ENCODE measurements at places on chromosomes 6 and 20.

GRCh38 chr20:49529470-49529869, 38.5 kb downstream of the PTGIS start:
- no peak for DNase-seq

DNA sequence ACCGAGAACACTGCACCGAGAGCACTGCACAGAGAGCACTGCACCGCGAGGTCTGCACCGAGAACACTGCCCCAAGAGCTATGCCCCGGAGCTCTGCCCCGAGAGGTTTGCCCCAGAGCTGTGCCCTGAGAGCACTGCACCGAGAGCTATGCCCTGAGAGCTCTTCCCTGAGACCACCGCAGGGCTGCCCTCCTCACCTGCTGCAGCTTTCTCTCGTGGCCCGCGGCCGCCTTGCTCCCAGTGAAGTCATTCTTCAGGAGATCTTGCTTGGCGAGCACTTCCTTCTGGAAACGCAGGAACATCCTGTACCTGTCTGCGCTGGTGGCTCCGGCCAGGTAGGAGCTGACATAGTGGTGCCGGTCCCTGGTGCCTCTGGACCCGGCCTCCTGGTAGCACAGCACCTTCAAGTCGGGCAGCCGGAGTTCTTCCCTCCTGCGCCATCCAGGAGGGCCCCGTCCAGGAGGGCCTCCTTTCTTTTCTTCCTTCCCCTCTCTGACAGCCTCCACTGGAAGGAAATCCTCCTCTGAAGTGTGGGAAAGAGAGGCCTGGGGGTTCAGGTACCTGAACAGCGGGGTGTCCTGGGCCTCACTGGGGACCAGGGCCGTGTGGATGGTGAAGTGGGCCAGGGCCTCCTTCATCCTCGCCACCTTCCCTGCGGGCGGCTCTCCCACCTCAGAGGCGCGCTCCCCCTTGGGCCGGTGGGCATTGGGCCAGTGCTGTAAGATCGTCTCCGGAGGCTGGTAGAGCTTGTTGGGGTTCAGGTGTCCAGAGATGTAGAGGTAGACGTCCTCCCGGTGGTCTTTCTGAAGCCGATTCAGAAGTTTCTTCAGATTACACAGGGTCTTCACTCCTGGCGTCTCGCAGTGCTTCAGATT, 7.8 kb downstream of the C6orf118 start:
- no peak for DNase-seq

DNA sequence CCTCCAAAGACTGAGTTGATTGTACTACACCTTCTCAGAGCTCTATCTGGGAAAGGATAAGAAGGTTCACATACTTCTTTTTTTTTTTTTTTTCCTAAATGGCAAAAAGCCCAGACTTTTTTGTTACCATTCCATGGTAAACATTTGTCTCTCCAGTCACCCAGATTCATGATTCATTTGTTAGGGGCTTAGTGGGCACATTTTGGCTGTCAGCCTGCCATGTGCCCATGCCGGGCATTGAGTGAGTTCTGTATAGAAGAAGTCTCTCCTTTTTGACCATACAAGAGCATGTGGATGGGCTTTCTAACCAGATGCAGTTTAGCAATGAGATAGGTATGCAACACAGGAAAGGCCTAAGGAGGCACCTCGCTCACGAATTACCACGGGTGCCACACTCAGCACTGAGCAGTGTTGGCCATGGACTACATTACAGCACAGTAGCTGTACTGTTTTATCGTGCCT, 447.5 kb upstream of the HSF2 start:
- DNase-seq: no peak

GRCh38 chr6:144898741-144899140, 613.6 kb downstream of the UTRN start:
- DNase-seq: no peak
